ENCODE measurements at places on chromosomes 2 and 18. TPM values are rescaled to one million over a fixed set of nuclear protein-coding genes. Genes with fewer than 3 reads are reported as not detected.

NTSR2 gene
- not detected for total RNA-seq

HOXD1 gene
- total RNA-seq = not detected

CAPN14 gene
- total RNA-seq = 0.12 TPM

NT5DC4 gene
- not detected for total RNA-seq

FANCL gene
- total RNA-seq = 16.5 TPM

ACOXL gene
- total RNA-seq = not detected

GALR1 gene
- under 0.01 TPM for total RNA-seq

MAP3K20 gene
- total RNA-seq = 68.8 TPM

GATA6 gene
- total RNA-seq = 51.6 TPM

Data from smooth muscle cell of the coronary artery (primary cell).